ENCODE measurements at places on chromosomes 2 and 18. TPM values are rescaled to one million over a fixed set of nuclear protein-coding genes. Genes with fewer than 3 reads are reported as not detected.
A peak's percentile ranks its signal among the peaks of the same experiment; 100 is the strongest.

The ZNF892 gene
- total RNA-seq = not detected

DNA sequence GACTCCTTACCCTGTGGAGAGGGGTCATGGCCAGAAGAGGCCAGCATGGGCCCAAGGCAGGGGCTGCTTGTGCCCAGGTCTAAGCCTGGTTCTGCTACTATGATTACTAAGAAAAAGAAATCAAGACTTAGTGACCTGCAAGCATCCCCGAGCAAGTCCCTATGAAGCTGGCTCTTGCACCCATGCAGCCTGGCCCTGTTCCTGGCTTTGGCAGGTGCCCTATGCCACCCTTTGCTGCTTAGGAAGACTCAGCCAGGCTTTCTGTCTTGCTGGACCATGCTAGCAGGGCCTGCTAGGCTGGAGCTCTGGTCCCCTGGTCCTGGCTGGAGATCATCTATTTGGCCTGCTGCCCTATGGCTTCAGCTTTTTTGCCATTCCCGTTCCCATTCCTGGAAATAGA lies 309.4 kb upstream of the EPAS1 start:
- DNase-seq = no peak

GRCh38 chr18:35497027-35497369 lies 762 bp downstream of the INO80C start:
- DNase-seq = peak; percentile 22

GRCh38 chr18:59763541-59764136 lies 66.4 kb upstream of the CCBE1 start:
- no peak for DNase-seq

The DSG1 gene
- not detected for total RNA-seq

GRCh38 chr2:231399853-231400680 lies 4.6 kb downstream of the B3GNT7 start:
- DNase-seq = no peak

DNA sequence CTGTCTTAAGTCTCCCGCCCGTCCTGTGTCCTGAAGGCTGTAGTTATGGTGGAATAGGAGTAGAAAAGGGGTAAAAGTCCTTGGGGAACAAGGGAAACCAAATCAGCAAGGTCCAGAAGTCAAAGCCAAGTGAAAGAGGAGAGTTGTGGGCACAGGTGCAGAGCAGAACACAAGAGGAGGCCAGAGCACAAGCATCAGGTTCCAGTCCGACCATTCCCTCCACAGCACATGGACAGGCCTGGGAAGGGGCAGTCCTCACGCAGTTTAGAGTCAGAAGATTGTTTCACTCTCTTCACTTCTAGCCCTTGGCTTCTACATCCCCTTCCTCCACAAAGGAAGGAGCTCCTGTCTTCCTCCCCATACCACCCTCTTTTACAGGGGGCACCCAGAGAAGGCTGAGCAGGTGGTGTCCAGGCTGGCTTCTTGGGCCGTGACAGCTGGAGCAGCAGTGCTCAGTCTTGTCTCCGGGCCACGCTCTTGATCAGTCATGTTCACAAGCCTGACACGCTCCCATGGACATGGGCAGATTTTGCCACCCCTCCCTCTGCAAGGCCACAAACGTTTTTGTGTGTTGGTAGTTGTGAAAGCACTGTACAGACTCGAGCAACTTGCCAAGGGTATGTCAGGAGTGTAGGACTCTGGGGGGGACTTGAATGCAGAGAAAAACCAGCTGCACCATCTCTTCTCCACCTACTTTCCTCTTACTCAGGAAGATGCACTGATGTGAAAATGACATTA lies 138.5 kb upstream of the DAPL1 start:
- DNase-seq = no peak
